ENCODE measurements at places on chromosomes 7 and 10.

DNA sequence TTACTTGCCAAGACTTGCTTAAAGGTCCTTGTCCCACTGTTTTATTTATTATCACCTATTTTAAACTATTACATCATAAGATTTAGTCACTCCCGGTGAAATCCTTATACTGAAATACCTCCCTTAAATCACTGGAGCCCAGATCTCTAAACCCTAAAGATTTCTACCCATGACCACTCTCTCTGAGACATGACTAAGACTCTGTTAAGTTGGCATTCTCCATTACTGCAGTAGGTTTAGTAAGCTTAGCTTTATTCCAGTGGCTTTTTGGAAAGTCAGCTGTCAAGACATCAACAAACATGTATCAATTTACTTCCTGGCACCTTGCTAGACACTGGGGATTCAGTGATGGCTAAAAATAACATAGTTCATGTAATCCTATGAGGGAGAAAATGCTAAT, 874.2 kb downstream of the KCNMA1 start:
- no peak for DNase-seq

- DNase-seq, result no peak
Observed at GRCh38 chr7:137933270-137934017, 68.4 kb downstream of the CREB3L2 start.

- no peak for DNase-seq
Observed at GRCh38 chr10:63268149-63268797, 135.1 kb downstream of the NRBF2 start.

DNA sequence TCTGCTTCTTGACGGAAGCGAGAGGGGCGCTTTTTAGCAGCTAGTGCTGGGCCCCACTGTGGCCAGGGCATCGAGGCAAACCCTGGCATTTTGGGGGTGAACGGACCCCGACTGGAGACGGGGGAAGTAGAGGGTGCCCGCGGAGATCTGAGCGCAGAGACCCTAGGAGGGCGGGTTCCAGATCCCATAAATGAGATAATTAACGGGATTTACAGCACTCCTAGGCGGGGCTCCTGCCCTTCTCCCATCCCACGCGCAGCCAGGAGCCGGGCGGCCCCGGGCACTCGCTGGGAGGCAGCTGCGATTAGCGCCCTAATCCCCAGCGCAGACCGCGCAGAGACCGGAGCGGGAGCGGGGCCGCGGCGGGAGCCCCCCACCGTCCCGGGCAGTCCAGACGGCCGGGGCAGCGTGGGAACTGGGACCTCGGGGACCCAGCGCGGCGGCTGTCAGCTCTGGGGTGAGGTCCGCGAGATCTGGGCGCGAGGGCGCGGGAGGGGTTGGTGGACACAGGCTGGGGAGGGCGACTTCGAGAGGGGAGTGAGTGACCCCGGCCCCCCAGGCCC, 735 bp downstream of the JCAD start:
- DNase-seq, result no peak

- no peak for DNase-seq
Observed at GRCh38 chr10:48194830-48195229, 79.7 kb downstream of the FRMPD2 start.
